ENCODE measurements at places on chromosomes 5 and 9.

- DNase-seq: no peak
These were observed 1.5 kb downstream of the NEK6 start for GRCh38 chr9:124259158-124259808.

GRCh38 chr9:88583901-88584596, 49.1 kb downstream of the NXNL2 start:
- DNase-seq: no peak

DNA sequence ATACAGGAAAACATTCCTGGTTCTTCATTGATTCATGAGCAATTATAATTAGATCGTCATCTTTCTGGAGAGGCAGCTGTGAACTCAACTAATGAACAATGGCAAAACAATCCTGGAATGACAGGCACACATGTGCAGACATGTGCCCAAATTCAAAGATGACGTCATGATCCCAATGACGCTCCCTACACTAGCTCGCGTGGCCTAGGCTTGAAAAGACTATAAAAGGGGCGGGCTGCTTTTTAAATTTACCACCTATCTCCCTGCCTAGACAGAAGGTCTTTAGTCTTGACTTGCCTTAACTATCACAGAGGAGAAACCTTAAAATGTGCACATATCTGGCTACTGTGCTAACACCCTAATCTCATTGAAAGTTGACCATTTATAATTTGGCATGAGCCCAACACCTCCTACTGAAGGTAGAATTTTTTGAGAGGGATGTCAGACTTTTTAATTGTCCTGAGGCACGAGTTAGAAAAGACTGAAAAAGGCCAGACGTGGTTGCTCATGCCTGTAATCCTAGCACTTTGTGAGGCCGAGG, 88.2 kb downstream of the PRRT1B start:
- no peak for DNase-seq

- no peak for DNase-seq
These were observed 25.5 kb upstream of the SPTLC1 start for GRCh38 chr9:92140754-92141143.

GRCh38 chr5:18393565-18394442, 759.5 kb downstream of the TAF11L14 start:
- peak; percentile 35 for DNase-seq

- DNase-seq: no peak
These were observed 29.1 kb upstream of the PLCXD3 start for GRCh38 chr5:41539454-41539853.
